ENCODE measurements at places on chromosomes 12 and 14.

- no peak for DNase-seq
Measured at GRCh38 chr14:79467835-79468234, 743.5 kb downstream of the DIO2 start.

- DNase-seq, result no peak
Measured at GRCh38 chr14:61520576-61520975, 174.7 kb upstream of the HIF1A start.

GRCh38 chr12:91732086-91732485 lies 413.6 kb downstream of the BTG1 start:
- no peak for DNase-seq

- no peak for DNase-seq
Measured at GRCh38 chr12:57157588-57158173, 10.3 kb upstream of the LRP1-AS start.

Measured in neural crest cell (in vitro differentiated cells).